ENCODE measurements at places on chromosomes 1 and 21.
A peak's percentile ranks its signal among the peaks of the same experiment; 100 is the strongest.

GRCh38 chr1:226574044-226574443 lies 25.5 kb downstream of the STUM start:
- no peak for DNase-seq

DNA sequence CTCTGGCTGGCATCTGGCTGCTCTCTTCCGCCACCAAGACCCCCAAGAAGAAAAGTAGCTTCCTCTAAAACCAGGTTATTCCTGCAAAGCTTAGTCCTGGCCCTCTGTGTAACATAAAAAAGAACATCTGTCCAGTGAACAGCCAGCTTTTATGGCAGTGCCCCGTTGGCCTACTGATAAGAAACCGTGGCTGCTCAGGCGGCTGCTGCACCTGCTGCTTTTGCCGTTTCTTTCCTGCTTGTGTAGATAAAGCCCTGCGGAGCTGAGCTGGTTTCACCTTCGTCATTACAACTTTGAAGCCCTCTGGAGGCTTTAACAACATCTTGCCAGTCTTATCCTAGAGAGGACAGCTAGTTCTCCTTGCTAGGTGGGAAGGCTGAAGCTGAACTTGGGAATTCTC lies 20.5 kb downstream of the ELAPOR1 start:
- no peak for DNase-seq

DNA sequence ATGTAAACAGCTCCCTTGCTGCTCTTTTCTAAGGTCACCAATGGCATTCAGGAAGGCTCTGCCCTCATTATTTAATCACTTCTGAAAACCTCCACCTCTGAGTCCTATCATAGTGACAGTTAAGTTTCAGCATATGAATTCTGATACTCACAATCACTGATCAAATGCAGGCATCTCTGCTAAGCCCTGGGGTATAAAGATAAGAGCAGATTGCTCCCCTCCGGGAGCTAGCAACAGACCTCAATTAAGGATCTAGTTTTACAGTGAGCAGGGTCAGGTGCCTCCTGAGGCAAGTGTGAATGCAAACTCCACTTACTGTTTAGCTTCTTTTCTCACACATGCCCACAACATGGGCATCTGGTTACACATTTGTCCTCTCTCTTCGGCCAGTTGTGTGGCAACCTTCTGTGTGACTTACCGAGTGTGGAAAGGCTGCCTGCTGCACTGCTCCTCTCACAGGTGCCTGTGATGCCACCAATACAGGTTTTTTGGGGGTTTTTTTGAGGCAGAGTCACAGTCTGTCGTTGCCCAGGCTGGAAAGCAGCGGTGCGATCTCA lies 15.0 kb downstream of the IL10RB start:
- DNase-seq: peak; percentile 27

DNA sequence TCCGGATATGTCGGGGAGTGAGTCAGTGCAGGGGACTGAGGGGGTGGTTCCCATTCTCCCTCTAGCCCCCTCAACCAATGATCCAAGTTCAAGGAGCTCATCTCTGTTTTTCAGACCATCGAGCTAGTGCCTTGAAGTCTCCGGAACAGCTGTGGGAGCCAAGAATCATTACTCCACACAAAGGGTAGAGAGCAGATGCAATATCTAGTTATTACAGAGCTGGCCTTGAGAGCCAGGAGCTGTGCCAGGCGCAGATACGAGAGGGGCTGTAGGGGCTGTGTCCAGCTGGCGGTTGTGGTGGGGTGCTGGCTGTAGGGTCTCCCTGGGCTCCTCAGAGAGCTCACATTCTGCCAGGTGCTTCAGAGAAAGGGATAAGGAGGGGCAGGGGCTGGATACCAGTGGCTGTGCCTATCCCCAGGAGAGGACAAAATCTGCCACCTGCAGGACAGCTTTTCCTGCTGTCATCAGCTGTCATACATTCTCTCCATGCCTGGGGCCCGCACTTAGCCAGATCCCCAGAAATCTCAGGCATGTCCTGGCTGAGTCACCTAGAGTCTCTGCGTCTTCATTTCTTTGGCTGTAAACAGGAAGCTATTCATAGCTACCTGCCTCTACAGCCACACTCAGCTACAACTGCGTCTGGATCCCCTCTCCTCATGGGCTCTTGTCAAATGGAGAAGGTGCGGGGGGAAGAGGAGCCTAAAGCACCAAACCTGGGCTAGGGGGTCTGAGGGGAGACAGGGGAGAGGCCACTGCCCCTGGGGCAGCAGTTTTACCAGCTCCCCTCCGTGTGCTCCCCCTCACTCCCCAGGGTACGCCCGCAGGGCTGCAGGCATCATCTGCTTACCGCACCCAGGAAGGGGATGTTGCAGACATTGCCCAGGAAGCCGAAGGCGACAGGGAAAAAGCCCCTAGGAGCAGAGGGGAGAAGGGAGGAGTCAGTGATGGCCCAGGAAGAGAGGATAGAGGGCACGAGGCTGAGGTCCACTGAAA lies 2.4 kb upstream of the KISS1 start:
- DNase-seq: peak; percentile 82

DNA sequence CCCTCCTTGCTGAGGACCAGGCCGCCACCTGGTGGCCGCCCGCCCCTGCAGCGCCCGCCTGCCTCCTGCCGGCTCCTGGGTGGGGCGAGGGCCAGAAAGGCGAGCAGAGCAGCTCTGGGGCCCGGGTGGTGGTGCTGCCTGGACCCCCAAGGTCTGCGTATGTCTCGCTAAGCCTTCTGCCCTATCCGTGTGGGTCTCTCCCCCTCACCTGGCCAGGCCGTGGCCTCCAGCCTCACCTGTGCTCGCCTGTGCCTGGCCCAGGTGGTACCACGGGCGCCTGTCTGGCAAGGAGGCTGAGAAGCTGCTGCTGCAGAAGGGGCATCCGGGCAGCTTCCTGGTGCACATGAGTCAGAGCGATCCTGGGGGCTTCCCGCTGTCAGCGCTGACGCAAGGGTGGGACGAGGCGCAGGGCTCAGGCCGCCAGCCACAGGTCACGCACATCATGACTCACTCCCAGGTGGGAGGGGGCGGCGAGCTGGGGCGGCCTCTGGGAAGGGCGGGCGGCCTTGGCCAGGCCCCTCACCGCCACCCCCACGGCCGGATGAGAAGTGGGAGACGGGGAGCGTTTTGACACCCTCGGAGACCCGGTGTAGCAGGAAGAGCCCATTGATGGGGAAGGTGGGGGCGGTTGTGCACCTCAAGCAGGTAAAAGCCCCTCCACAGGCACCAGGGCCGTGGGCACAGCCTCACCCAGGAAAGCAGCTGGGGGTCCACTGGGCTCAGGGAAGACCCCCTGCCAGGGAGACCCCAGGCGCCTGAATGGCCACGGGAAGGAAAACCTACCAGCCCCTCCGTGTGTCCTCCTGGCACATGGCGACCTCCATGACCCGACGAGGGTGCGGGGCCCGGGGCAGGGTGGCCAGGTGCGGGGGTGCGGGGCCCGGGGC lies 9.9 kb downstream of the RNF223 start:
- DNase-seq: peak; percentile 43

DNA sequence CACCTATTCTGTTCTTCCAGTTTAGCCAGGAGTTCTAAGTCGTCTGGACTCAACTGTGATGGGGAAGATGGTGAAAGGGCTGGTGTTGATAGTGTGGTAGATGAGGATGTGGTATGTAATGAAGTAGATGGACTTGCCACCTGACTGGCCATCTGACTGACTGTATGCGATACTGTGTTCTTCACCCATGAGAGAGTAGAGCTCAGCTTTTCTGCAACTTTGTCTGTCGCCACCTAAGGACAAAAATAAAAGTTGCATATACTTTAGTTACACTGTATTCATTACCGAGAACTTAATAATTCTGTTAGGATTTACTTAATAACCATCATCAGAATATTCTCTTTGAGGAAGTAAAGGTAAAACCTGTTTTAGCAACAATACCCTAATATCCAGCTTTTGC lies 48.5 kb downstream of the EVI5 start:
- DNase-seq: no peak

DNA sequence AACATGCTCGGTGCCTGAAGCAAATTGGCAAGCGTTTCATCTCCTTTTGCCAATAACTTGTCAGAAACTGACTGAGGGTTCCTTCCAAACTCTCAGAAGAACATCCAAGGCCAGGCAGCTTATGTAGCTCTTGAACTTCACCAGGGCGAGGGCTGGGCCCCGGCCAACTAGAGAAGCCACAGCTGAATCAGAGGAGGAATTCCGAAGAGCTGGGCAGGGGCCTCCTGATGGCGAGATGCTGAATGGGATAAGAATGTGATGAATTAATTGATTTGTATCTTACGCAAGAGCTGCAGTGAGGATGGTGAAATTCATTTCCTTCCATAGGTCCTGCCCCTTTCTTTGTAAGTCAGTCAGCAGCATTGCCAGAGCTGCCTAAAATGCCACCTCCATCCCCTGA lies 345.8 kb downstream of the KIF26B start:
- DNase-seq: peak; percentile 34

- DNase-seq: no peak
These were observed 35.1 kb downstream of the PRDM16 start for GRCh38 chr1:3103967-3104677.

- DNase-seq: no peak
These were observed 10.4 kb downstream of the IL20 start for GRCh38 chr1:206875752-206876377.

Measured in tongue (tissue), 3 donors.